ENCODE measurements at places on chromosomes 12 and 14.

DNA sequence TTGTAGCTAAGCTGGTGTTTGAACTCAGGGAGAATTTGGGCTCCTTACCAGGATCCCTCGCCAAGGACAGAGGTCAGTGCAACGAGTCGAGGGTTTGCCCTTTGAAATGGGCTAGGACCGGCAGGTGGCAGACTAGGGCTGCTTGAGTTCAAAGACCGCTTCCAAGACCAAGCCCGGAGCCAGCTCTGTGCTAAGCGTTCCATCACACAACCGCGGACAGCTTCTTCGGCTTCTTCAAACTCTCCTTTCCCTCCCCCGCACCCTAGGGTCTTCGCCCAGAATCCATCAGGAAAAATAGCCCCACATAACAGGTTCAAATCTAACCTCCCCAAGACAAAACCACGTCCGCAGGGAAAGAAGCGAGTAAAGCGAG is 705 bp upstream of the FLVCR2 start:
- peak; percentile 79 for DNase-seq

DNA sequence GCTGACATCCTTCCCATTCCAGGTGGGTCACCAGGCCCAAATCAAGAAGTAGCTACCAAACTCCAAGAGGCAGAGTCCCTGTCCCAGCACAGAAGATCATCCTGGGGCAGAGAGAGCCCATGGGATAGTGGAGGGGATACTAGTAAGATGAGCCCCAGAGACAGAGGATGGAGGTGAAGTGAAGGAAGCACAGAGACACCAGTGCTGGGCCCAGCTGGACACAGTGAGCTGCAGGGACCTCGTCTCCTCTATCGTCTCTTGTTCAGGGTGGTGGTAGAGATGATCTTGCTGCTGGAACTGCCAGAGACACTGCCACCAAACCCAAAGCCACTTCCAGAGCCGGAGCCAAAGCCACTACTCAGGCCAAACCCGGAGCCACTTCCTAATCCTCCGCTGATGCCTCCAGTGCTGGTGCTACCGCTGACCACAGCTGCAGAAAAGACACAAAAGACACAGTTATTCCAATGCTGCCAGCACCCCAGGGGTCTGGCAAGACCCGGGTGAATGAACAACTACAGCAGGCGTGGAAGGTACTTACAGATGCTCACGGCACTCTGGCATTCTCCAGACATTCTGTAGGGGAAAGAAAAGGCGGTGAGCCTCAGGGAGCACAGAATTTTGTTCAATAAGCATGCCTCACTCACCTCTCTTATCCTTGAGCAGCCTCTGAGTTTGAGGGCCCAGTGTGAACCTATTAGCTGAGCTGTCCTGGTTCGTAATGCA is 6.9 kb downstream of the KRT4 start:
- no peak for DNase-seq

GRCh38 chr12:40145896-40146295 is 40.0 kb upstream of the SLC2A13 start:
- no peak for DNase-seq

- DNase-seq, result no peak
Observed at GRCh38 chr14:96268431-96269358, 12.7 kb downstream of the BDKRB1 start.

- DNase-seq, result no peak
Observed at GRCh38 chr14:79712302-79712950, 498.9 kb downstream of the DIO2 start.
